NCI-H510A (cell line): ENCODE measurements at places on chromosomes 13 and 19.
A peak's percentile ranks its signal among the peaks of the same experiment; 100 is the strongest.

DNA sequence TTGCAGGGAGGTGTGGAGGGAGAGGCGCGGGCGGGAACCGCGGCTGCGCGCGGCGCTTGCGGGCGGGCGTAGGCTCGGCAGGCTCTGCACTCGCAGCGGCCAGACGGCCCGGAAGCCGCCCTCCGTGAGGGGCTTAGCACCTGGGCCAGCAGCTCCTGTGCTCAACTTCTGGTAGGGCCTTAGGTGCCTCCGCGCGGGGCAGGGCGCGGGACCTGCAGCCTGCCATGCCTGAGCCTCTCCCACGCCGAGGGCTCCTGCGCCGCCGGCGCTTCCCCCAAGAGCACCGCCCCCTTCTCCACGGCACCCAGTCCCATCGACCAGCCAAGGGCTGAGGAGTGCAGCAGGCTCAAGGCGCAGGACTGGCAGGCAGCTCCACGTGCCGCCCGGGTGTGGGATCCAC is 940.8 kb upstream of the PCDH9 start:
- DNase-seq, result no peak

- no peak for DNase-seq
Observed at GRCh38 chr19:23776507-23777205, 18.0 kb upstream of the ZNF681 start.

GRCh38 chr19:24040621-24041020 is 46.4 kb upstream of the ZNF254 start:
- DNase-seq, result no peak

DNA sequence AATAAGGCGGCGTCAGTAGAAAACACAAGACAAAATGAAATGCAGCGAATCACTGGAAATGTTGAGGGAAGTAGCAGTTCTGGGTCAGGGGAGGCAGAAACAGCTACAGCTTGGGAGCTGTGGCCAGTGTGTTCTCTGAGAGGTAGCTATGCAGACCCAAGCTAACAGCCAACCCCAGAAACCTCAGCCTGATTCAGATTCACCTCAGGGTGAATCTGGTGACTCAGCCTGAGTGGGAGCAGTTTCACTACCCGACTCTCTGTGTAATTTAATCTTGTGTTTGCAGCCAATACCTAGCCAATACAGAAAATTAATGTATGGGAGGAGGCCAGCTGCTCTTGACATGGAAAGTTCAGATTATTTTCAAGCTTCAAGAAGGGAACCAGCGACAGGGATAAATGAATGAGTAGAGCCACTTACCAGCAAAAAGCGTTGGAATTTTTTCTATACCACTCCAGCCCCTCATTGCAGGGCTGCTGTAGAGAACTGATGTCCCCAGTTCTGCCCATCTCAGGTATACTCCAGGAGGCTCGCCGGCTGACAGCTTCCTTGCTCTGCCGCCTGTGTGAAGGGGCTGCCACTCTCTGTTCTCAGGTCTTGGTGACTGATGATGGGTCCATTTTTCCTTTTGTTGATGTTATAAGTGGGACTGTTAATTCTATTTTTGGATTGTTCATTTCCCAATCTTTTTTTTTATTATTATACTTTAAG is 8.9 kb downstream of the IGFL3 start:
- no peak for DNase-seq

DNA sequence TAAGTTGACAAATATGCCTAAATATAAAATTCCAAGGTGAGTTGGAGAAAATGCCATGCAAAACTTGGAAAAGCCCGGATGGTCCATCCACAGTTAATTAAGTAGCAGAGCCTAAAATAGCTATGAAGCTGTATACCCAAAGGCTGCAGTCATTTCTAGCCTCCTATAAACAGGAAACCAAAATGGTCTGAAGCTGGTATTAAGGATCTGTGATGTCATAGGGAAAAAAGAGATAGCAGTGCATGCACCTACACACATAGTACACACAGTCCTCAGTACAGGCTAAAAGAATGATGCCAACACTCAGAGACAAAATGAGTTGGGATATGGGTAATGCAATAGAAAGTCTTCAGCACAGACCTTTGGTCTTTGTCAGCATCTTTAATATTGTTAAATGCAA is 736.9 kb downstream of the EFNB2 start:
- DNase-seq, result no peak

- DNase-seq, result no peak
Observed at GRCh38 chr19:19540715-19541515, 2.9 kb downstream of the CILP2 start.

DNA sequence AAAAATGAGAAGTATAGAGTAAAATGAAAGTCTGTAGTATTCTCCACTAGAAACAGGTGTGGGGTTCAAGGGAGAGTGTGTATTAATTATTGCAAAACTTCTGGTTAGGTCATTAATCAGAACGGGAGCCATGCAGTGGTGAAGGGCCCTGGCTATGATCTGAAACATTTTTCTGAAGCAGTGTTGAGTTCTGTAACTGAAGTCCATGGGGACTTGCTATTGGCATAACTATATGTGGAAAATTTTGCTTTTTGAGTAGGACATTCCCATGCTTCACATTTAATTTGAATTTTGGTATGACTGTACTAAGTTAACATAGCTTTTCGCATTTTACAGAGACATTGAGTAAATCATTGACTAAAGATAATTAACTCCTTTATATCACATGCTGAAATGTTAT is 67.5 kb downstream of the LRCH1 start:
- DNase-seq, result no peak

DNA sequence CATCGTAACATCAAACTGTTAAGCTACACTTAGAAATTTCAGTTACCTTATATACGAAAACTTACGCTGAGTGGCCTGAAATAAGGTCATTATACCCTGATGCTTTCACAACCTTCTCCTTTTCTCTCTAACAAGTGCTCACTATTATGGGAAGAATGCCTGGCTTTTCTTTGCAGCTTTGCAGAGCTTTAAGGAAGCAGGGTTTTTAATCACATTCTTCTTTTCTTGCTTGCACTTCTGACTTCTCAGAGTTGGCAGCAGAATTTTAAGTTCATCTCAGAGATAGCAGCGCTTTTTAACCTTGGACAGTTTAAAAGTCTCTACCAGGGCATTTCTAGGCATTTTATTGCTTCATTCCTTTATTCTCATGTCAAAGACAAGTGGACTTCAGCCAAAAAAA is 285.1 kb downstream of the SPRY2 start:
- no peak for DNase-seq

GRCh38 chr13:114152285-114152645 is 19.8 kb upstream of the RASA3 start:
- DNase-seq, result no peak

DNA sequence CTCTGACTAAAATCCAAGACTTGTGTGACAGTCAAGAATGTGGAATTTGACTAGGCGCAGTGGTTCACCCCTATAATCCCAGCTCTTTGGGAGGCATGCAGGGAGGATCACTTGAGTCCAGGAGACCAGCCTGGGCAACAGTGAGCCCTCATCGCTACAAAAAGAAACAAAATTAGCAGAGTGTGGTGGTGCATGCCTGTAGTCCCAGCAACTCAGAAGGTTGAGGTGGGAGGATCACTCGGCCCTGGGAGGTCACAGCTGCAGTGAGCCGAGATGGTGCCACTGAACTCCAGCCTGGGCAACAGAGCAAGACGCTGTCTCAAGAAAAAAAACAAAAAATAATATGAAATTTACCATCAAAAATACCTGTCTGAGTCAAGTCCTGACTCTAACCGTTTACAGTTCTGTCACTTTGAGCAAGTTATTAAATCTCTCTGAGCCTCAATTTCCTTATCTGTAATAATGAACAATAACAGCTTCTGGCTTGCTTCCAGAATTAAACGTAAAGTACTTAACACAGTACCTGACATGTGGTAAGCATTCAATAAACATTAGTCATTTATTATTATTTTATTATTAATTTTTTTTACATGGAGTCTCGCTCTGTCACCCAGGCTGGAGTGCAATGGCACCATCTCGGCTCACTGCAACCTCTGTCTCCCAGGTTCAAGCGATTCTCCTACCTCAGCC is 204.6 kb upstream of the TSC22D1 start:
- DNase-seq, result no peak

DNA sequence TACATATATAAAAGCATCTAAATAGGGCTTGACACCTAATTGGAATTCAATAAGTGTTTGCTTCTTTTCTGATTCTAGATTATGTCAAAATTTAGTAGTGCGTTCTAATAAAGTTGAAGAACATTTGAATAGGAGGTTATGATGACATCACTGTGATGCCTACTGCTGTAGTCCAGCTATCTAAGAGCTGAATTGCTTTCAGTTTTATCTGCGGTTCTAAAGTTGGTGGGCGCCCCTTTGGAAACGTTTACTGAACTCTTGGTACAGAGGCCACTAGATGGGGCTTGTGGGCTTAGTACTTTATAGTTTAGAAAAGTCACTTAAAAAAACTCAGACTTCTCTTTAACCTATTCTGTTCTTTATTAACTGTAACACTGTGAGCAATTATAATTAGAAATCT is 776.9 kb downstream of the GPC5 start:
- DNase-seq, result peak; percentile 15

DNA sequence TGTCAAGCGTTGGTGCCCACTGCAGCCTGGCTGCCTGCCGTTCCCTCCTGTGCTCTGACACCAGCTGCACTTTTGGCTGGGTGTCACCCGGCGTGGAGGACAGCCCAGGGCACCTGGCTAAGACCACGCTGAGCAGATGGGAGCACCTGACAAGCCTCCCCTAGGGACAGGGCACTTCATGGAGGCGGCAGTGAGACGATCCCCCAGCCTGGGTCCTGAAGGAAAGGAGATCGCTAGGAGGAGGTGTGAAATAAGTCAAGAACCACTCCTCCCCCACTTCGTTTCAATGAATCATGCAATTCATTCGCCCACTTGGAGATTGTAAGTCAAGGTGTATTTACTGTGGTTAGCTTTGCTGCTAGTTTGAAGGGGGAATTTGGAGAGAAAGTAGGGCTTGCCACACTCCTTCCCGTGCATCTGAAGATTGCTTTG is 38.8 kb downstream of the VSTM2B start:
- no peak for DNase-seq

- DNase-seq, result no peak
Observed at GRCh38 chr19:46979126-46980105, 40.2 kb upstream of the NPAS1 start.

- DNase-seq, result no peak
Observed at GRCh38 chr13:94827566-94827965, 115.2 kb upstream of the SOX21 start.

GRCh38 chr19:8158411-8159074 is 9.2 kb upstream of the FBN3 start:
- DNase-seq, result peak; percentile 67

GRCh38 chr13:94178625-94179244 is 300.7 kb downstream of the DCT start:
- peak; percentile 59 for DNase-seq

DNA sequence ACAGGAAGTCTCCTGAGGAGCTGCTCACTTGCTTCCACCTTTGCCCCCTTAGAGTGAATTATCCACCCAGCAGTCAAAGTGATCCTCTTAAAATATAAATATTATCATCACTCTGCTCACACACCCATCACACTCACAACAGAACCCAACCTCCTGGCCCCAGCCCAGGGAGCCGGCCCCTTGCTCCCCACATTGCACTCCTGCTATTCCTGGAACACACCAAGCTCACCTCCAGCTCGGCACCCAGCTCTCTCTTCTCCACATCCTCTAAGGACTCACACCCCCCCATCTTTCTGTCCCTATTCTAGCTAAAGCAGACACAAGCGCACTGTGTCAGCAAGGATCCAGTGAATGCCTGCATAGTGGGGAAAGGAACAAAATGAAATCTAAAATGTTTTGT is 7.0 kb downstream of the TUBGCP3 start:
- DNase-seq, result no peak

DNA sequence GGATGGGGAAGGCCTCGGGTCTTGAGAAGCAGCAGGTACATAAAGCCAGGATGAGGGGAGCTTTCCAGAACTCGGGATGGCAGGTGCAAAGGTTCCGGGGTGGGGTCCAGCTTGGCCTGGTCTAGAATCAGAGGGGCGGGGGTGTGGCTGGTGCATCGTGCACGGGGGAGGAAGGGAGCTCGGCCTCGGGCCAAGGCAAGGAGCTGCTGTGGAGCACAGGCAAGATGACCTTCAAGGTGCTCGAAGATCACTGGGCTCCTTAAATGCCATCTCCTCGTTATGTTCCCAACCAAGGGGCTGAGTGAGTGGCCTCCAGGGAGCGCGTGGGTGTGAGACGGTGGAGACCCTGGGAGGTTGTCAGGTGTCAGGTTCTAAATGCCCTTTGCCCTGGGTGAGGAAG is 16.1 kb upstream of the SIGLEC11 start:
- DNase-seq, result no peak

DNA sequence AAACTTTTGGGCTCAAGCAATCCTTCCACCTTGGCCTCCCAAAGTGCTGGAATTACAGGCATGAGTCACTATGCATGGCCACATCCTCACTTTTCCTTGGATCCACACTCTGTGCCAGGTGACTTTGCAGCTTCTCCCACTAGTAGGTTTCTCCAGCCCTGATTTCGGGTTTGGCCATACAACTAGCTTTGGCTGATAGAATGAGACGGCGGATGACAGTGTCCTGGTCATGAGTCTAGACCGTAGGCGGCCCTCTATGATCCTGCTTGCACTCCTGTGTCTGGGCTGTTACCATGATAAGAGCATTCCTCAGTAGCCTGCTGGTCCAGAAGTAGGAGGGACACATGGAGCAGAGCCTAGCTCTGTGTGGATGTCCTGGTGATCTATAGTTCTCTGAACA is 112.5 kb upstream of the KL start:
- DNase-seq, result no peak

DNA sequence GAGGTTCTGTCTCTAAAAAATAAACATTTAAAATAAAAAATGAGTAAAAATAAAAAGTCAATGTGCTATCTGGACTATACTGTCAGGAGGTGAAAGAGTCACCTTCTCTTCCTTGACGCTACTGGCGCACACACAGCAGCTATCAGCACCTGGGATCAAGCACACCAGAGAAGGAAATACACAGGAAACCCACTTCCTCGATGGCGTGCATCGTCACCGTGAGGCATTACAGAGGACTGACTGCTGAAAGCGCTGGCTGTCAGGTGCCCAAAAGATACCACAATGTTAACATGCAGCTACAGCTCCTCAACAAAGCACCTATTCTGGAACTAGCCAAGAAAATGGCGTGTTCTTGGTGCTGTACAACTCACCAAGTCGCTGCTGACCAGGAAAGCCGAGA is 6.1 kb downstream of the SLC35E1 start:
- no peak for DNase-seq

DNA sequence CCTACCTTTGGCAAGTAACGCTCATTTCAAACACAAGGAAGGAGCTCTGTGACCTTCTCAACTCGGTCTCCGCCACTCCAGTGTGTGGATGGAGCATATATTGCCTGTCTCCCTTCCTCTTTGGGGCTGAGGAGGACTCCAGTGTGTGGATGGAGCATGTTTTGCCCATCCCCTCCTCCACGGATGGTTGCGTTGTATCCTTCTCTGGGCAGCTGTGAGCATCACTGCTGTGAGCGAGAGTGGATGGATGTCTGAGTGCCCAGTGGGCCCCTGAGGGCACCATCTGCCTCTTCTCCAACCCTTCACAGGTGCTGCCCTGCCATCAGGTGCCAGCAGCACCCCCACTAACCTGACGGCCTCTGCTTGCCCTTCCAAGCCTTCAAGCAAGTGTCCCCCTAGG is 186.2 kb downstream of the TEX29 start:
- DNase-seq, result no peak
